ENCODE measurements at places on chromosomes 3 and 15. TPM values are rescaled to one million over a fixed set of nuclear protein-coding genes. Genes with fewer than 3 reads are reported as not detected.

GRCh38 chr3:49898991-49899390, 4.7 kb downstream of the MST1R start:
- H3K4me1 ChIP-seq: peaks cover 9% of the 10 kb centered on the region
- H3K36me3 ChIP-seq: peaks cover 7% of the 10 kb centered on the region
- no peak for DNase-seq
- no peak overlapping the region for H3K27ac ChIP-seq

The RHO gene
- not detected for polyA plus RNA-seq

GRCh38 chr3:53489787-53490458, 4.5 kb upstream of the CACNA1D start:
- no peaks in the 10 kb centered on the region for H3K36me3 ChIP-seq
- no peak overlapping the region for H3K27ac ChIP-seq
- H3K4me3 ChIP-seq: no peak overlapping the region
- H3K27me3 ChIP-seq: no peaks in the 10 kb centered on the region
- DNase-seq: no peak

The GNAT1 gene
- polyA plus RNA-seq: not detected

The EID1 gene
- 94.1 TPM for polyA plus RNA-seq

The EOMES gene
- polyA plus RNA-seq: 0.67 TPM

DNA sequence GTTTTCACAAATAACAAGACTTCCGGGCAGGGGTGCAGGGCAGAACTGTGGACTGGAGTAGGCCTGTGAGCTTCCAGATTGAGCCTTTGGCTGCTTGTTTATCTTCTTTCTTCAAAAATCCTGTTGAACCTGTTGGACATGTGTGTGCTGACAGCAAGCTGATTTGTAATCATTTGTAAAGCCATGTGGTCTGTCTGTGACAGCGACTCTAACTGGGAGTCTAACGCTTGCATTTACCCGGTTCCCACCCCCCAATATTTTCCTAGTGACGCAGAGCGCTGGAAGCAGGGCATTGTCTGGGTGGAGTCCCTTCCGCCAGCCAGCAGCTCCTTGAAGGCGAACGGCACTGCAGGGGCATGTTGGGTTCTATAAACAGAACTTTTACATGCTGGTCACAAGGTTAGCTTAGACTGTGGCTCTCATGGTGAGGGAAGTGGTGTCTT, 85.7 kb upstream of the MYZAP start:
- no peak overlapping the region for H3K27ac ChIP-seq
- peaks cover 16% of the 10 kb centered on the region for H3K4me1 ChIP-seq
- H3K4me3 ChIP-seq: no peak overlapping the region
- no peaks in the 10 kb centered on the region for H3K36me3 ChIP-seq
- DNase-seq: no peak

The TOPBP1 gene
- 4.8 TPM for polyA plus RNA-seq

DNA sequence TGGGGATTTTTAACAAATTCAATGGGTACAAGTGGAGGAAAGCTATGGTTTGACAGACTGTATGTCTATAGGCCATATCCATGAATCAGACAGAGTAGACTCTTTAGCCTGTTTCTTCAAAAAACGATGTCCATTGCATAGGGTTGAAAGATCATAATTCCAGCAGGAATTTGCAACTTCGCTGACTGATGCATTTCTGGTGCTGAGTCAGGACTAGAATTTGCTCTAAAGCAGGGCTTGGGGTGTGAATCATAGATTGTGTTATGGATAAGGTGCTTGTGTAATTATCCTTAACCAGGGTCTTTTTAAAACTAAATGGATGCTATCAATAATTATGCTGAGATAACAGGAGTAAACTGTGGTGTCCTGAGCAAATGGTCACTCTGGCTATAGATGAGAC, 200.4 kb upstream of the TBC1D5 start:
- H3K36me3 ChIP-seq: no peaks in the 10 kb centered on the region
- no peak overlapping the region for H3K27ac ChIP-seq
- no peaks in the 10 kb centered on the region for H3K27me3 ChIP-seq
- no peak overlapping the region for H3K4me3 ChIP-seq

DNA sequence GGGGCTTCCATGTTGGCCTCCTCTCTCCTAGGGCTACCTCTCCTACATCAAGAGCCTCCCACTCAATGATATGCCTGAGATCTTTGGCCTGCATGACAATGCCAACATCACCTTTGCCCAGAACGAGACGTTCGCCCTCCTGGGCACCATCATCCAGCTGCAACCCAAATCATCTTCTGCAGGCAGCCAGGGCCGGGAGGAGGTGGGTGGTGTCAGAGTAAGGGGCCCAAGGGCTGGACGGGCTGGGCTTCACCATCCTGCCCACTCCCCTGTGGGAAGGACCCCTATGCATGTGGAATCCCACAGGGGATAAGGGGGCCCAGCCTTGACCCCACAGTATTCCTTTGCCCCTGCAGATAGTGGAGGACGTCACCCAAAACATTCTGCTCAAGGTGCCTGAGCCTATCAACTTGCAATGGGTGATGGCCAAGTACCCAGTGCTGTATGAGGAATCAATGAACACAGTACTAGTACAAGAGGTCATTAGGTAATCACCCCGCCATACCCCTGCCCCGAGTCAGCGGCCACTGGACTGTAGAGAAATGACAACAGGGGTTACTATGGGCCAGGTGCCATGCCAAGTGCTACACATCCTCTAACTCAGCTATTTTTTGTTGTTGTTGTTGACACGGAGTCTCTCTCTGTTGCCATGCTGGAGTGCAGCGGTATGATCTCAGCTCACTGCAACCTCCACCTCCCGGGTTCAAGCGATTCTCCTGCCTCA, 47.1 kb downstream of the SEMA3G start:
- no peaks in the 10 kb centered on the region for H3K27me3 ChIP-seq
- no peaks in the 10 kb centered on the region for H3K4me1 ChIP-seq
- no peak overlapping the region for H3K27ac ChIP-seq

GRCh38 chr3:15390460-15390859, 36.9 kb downstream of the METTL6 start:
- no peaks in the 10 kb centered on the region for H3K27me3 ChIP-seq
- H3K4me1 ChIP-seq: no peaks in the 10 kb centered on the region
- DNase-seq: no peak
- no peak overlapping the region for H3K4me3 ChIP-seq
- no peaks in the 10 kb centered on the region for H3K36me3 ChIP-seq

The GOLGA8H gene
- not detected for polyA plus RNA-seq

The COX17 gene
- polyA plus RNA-seq: 241 TPM

DNA sequence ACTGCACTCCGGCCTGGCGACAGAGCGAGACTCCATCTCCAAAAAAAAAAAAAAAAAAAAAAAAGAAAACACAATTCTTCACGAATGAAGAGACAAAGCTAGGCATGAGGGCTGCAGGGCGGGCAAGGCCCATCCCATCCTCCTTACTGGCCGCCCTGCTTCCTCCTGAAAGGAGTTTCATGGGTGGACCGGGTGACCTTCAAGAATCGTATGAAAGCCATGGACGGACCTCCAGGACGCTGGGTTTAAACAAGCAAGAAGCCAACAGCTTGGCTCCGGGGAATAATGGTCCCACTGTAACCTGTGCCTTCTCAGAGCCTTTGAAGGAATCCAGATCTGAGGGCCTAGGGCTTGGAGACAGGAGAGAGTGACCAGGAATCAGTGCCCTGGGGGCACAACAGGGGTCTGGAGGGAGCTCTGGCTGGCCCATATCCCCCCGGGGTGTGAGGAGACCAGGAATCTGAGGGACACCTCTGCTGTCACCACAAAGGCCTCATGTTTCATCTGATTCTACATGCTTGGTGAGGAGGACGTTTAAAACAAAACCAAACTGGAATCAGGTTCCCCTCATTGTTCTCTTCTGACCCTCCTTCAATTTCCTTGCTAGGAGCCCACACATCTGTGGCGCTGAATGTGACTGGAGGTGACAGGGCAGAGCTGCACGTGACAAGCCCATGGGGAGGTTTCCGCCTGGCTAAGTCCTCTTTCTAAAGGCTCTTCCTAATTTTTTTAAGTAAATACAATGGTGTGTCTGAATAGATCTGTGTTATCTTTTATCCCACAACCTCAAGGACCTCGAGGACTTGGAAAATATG, 46.1 kb downstream of the WHAMM start:
- no peak overlapping the region for H3K4me3 ChIP-seq
- H3K36me3 ChIP-seq: no peaks in the 10 kb centered on the region
- no peaks in the 10 kb centered on the region for H3K4me1 ChIP-seq
- H3K27ac ChIP-seq: no peak overlapping the region
- no peaks in the 10 kb centered on the region for H3K27me3 ChIP-seq
- no peak for DNase-seq

GRCh38 chr3:82641701-82642100, 880.3 kb upstream of the GBE1 start:
- H3K27ac ChIP-seq: no peak overlapping the region
- no peak for DNase-seq
- no peak overlapping the region for H3K4me3 ChIP-seq
- H3K36me3 ChIP-seq: no peaks in the 10 kb centered on the region
- H3K4me1 ChIP-seq: no peaks in the 10 kb centered on the region

GRCh38 chr15:52486003-52486996, 42.4 kb downstream of the MYO5A start:
- no peak overlapping the region for H3K4me3 ChIP-seq
- DNase-seq: no peak
- peaks cover 12% of the 10 kb centered on the region for H3K4me1 ChIP-seq
- no peaks in the 10 kb centered on the region for H3K36me3 ChIP-seq
- H3K27ac ChIP-seq: no peak overlapping the region
- no peaks in the 10 kb centered on the region for H3K27me3 ChIP-seq

The CRYBG3 gene
- 3.2 TPM for polyA plus RNA-seq

GRCh38 chr3:184262764-184263179, 1.4 kb upstream of the CAMK2N2 start:
- peaks cover 33% of the 10 kb centered on the region for H3K4me1 ChIP-seq
- H3K36me3 ChIP-seq: no peaks in the 10 kb centered on the region
- no peak for DNase-seq

GRCh38 chr3:197955892-197956477, 4.0 kb upstream of the LMLN start:
- no peaks in the 10 kb centered on the region for H3K27me3 ChIP-seq
- no peak overlapping the region for H3K4me3 ChIP-seq
- peaks cover 43% of the 10 kb centered on the region for H3K4me1 ChIP-seq

DNA sequence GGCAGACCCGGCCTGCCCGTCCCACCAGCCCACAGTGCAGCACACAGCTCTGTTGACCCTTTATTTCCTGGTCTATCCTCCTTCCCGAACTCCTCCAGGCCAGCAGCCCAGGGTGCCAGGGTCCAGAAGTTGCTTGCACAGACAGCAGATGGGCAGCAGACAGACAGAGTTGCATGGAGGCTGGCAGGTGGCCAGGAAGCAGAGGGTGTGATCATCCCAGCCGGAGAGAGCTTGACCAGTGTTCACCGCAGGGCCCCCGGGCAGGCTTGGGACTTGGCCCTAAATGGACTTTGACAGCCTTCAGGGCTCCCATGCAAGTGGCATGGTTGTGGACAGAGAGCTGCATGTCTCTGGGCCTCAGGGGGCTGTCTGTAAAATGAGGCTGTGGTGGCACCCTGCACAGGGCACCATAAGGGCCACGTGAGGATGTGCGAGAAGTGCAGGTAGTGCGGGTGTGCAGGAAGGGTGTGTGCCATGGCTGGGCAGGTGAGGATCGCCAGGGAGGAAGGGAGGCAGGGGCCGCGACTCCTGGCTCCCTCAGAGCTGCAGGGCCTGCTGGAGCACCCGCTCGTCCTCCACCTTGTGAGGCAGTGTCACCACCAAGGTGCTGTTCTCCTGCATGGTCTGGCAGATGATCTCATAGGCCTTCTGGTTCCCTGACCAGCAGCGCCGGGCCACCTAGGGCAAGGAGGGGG, 6.3 kb upstream of the ZXDC start:
- H3K4me1 ChIP-seq: no peaks in the 10 kb centered on the region
- no peaks in the 10 kb centered on the region for H3K27me3 ChIP-seq
- no peak overlapping the region for H3K4me3 ChIP-seq
- H3K36me3 ChIP-seq: no peaks in the 10 kb centered on the region

DNA sequence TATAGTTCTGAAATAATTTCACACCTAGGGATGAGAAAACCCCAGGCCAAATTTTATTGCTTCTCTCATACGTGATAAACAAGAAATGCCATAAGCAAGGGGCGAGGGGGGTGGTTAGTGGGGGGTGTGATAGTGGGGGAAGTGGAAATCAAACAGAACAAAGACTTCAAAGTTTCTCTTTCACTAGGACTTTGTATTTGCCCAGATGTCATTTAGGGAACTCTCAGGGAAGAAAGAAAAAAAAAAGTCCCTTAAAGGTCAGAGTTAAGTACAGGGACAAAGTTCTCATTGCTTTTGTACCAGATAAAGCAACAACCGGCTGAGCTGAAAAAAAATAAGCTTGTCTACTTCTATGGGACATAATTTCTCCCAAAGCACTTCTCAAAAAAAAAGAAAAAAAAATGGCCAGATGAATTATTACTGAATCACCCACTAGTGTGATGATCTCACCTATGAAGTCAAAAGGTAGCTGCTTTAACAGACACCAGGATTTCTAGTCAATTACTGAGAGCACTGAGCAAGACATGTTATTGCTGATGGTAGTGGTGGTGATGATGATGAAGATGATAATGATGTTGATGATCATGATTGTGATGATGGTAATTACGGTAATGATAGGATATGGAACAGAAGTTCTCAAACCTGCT, 56.2 kb downstream of the FHIT start:
- no peak overlapping the region for H3K27ac ChIP-seq
- H3K4me1 ChIP-seq: no peaks in the 10 kb centered on the region
- no peaks in the 10 kb centered on the region for H3K36me3 ChIP-seq
- no peaks in the 10 kb centered on the region for H3K27me3 ChIP-seq
- no peak overlapping the region for H3K4me3 ChIP-seq

GRCh38 chr3:183108001-183108449, 8.7 kb upstream of the MCCC1 start:
- H3K4me3 ChIP-seq: no peak overlapping the region
- no peak for DNase-seq
- H3K36me3 ChIP-seq: no peaks in the 10 kb centered on the region
- no peaks in the 10 kb centered on the region for H3K4me1 ChIP-seq
- H3K27ac ChIP-seq: no peak overlapping the region
- no peaks in the 10 kb centered on the region for H3K27me3 ChIP-seq

GRCh38 chr15:98760112-98760826, 111.9 kb downstream of the IGF1R start:
- peak overlapping the region; percentile 52 for H3K27ac ChIP-seq
- no peaks in the 10 kb centered on the region for H3K4me1 ChIP-seq
- H3K36me3 ChIP-seq: no peaks in the 10 kb centered on the region
- DNase-seq: peak; percentile 70
- H3K27me3 ChIP-seq: no peaks in the 10 kb centered on the region
- H3K4me3 ChIP-seq: no peak overlapping the region

DNA sequence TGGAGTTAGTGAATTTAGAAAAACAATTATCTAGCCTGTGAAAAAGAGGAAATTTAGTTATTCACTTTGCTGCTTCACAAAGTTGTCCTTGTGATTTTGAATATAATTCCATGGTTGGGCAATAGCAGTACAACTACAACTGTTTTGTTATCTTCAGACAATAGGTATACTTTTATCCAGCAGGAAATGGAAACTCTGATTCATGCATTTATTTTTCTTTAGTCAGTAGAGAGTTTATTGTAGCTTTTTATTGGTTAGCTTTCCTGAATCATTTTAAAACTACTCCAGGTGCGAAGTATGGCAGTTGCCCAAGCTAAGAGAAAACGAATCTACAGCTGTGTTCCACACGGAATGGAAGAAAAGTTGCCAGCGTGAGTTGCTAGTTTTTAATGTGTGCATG, 80.3 kb downstream of the TM4SF4 start:
- no peak for DNase-seq
- H3K27ac ChIP-seq: peak overlapping the region; percentile 63
- no peaks in the 10 kb centered on the region for H3K27me3 ChIP-seq

Measured in sigmoid colon (tissue), 7 donors.